ENCODE measurements at places on chromosomes 6 and 20.
A peak's percentile ranks its signal among the peaks of the same experiment; 100 is the strongest.

DNA sequence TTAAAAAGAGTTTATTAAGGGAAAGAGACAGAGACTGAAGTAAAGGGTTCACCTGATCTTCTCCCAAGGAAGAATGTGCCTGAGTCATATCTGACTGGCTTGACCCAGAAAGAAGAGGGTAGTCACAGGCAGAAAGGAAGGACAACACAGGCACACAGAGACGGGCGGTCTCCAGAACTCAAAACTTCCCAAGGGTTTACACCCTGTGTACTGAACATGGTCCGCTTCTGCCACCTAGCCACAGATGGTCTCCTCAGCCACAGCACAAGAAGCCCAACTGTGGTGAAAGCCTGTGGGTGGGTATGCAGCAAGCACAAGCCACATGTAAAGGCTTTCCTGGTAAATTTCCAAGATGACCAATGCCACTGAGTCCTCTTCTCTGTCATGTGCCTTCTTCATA is 17.2 kb downstream of the UNC5CL start:
- no peak for DNase-seq

DNA sequence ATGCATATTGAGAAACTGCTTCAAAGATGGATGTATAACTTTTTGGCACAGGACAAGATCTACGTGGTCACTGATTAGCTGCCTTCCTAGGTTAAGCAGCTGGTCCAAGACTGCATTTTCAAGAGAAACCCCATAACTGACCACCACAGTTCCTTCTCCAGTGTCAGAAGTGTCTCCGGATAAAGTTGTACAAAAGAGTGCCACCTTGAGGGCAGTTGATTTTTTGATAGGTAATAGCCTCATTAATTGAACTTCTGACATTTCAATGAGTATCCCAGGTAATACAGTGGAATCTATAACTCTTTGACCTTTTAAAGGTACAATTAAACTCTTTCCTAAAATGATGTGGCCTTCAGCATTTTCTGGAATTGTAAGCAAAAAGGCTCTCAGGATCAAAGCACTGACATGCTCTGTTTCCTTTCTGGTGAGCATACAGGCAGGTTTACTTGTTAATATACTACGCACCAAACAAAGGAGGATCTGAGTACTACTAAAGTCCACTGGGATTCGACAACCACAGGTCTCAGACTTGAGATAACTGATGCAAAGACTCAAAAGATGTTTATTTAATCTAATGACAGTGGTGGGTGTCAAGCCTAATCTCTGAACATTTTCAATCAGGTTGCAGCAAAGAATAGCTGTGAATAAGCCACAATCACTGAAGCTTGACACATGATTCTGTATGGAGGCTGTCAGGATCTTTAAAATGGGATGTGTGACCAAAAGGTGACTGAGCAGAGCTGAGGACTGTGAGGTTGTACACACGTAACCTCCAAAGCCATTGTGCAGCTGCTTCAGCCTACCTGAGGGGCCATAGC is 21.2 kb downstream of the MKKS start:
- DNase-seq: no peak

GRCh38 chr6:21048047-21048446 is 513.8 kb downstream of the CDKAL1 start:
- DNase-seq: no peak

DNA sequence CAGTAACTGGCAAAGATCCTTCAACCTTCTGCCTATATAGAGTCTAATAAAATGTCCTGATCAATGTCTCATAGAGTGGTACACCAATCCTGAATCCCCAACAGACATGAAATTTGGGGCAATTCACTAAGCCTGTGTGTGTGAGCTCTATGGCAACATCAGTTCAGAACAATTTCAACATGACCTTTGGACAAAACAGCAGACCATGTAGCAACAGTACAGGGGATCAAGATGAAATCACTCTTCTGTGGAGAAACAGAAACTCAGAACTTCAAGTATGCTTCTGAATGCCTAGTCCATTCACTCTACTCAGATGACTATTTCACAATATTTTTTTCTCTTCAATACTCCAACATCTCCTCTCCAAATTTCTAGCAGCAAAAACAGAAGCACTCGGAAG is 49.1 kb upstream of the OPRM1 start:
- no peak for DNase-seq

DNA sequence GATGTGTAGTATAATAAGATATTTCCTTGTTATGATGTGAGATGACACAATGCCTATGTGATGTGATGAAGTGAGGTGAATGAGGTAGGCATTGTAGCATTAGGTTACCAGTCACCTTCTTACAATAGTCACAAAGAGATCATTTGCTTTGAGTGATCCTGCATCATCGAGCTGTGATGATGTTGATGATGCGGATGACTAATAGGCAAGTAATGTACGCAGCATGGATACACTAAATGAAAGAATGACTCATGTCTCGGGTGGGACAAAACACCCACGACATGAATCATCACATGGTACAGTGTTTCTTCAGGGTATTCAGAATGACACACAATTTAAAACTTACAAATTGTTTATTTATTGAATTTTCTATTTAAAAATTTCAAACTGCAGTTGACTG is 806.3 kb upstream of the GJE1 start:
- no peak for DNase-seq

GRCh38 chr6:82951389-82951788 is 114.3 kb downstream of the UBE3D start:
- no peak for DNase-seq

- peak; percentile 60 for DNase-seq
Measured at GRCh38 chr20:43558412-43559146, at the start of gene SGK2. Gene SGK2, plus strand, starts transcription at chr20:43559027. Its CDS starts 7,469 bp downstream, at chr20:43566496.

GRCh38 chr6:152154559-152155356 is 347.3 kb downstream of the ESR1 start:
- no peak for DNase-seq

GRCh38 chr6:33192671-33193602 is 670 bp upstream of the COL11A2 start:
- DNase-seq: no peak

- no peak for DNase-seq
Measured at GRCh38 chr20:44014807-44015732, 100.4 kb downstream of the TOX2 start.

DNA sequence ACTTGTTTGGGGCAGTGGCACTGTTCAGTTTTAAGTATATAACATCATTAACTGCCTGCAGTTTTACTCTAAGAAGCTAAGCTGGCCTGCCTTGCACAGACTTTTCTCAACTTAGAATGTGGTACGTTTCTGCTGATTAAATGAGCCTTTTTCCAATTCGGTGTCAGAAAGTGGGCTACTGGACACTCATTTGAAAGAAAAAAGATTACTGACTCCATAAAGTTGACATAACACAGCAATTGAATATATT is 2.1 kb downstream of the ZMYND8 start:
- no peak for DNase-seq

- DNase-seq: no peak
Measured at GRCh38 chr20:20233041-20233514, 134.8 kb upstream of the INSM1 start.

GRCh38 chr20:24588047-24588635 is 118.7 kb downstream of the SYNDIG1 start:
- peak; percentile 4 for DNase-seq

DNA sequence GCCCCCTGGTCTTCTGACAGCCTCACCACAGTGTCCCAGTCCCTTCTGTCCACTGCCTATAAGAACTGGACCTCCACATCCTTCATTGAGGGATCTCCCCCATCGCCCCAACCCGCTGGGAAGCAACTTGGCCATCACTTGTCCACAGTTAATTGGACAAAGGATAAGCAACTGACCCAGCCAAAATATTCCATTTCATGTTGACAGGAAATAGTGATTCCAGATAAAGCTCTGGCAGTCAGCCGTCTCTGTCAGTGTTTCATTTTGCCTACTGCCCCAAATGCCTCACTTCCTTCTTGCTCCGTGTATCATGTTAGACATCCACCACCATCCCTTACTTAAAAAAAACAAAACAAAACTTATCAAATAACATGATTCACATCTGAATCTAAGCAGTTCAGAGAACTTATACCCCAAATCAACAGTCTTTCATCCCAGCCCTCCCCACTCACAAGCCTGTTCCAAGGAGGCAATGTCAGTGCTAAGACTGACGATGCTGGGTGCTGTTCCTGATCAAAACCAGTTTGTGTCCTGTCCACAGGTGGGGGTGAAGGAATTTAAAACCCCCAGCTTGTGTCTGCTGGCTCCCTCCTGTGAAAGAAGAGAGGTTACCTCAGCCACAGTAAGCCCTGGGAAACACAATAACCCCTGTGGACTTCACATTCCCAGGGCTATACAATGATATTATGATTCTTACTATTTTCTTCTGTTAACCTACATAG is 162.5 kb downstream of the WDR27 start:
- no peak for DNase-seq

- DNase-seq: no peak
Measured at GRCh38 chr6:134295953-134296553, 21.9 kb downstream of the SGK1 start.

DNA sequence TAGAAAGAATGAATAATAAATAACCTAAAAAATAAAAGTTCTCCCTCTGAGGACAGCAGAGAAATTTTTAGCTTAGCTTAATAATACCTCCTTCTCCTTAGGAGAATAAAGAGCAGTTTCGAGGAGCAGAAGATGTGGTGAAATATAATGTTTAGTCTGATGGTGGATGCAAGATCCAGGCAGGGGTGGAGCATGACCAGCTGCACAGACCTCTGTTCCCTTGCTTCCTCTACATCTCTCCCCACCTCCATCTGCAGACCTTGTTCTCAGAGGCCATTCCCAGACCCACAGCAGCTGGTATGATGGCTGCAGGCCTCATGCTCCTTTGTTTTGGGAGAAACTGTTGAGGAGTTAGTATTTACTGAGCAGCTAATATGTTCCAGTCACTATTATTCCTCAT is 1.5 kb downstream of the BTN3A2 start:
- DNase-seq: no peak

DNA sequence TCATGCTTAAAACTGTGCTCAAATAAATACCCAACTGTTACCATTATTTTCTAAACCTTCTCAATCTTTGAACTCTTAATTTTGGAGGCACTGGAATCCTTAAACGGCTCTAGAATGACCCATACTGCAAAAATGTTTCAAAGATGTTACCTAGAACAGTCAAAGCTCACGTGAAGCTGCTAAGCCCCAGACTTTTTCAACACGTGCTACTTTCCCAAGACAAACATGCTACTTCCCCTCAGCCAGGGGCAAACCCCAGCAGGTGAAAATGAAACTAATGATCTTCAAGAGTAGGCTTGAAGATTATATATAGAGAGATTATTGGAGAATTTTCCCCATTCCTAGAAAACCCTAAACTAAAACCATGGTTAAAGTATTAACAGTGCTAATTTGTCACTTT is 28.1 kb downstream of the HUS1B start:
- DNase-seq: no peak

DNA sequence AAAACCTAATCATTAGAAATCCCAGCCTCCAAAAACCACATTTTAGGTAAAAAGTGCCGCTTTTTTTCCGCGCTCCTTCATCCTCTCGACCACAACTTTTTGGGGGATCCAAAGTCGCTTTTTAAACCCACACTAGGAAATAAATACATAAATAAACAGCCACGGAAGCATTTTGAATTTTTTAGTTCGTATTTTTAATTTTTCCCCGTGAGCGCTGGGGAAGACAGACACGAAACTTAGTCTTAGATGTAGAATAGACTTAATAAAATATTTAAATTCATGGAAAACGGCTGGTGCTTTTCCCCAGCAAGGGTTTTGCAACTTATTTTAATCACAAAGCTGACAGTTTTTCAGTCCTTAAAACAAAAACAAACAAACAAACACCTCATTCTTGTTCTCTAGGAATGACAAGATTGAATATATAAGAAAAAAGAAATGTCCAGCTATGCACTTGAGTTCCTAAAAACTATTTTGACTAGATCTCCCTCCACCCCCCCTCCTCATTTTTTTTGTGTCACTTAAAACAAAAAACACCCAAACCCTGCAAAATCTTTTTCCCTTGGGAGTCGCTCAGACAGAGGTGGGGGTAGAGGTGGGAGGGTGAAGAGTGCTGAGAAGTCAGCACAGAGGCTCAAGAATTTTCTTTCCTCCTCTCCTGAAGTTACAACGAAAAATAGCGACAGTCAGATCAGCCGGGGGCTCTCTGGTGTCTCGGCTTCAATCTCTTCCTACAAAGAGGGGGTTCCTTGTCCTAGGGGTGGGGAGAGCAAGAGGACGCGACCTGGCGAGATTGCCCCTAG is 43.4 kb upstream of the SUPT3H start:
- no peak for DNase-seq

GRCh38 chr20:16520154-16520553 is 53.1 kb downstream of the KIF16B start:
- DNase-seq: no peak

DNA sequence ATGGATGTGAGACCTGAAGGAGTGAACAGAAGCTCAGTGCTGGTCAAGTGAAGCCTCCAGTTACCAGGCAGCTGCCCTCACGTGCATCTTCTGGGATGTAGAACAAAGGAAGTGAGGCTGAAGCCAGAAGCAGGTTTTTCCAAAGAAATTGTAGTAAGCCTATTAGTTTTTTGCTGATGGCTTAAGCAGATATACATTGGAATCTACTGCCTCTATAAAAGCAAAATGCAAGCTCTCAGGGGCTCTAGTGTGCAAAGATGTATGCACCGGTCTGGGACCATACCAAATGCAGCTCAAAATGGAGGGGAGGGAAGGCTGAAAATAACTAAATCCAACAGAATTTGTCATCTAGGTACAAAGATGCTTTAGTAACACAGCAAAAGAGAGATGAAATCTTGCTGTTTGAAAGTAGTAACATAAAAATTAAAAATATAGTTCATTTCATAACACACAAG is 77.0 kb downstream of the DTNBP1 start:
- no peak for DNase-seq

DNA sequence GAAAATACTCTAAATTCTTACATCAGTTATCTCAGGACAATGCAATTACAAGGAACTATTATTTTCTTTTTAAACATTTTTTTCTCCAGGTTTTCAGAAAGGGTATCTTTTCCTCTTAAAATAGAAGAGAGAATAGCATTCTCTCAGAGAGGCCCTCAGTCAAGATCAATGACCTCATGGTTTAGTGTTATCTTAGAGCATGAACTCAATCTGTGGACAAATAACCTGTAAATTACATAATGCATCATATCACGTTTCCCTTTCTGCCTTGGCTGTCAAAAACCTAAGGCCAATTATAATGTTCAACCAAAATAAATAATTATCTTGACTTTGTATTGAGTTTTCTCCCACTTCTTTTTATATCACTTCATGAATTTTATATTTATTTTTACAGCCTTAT is 202.2 kb downstream of the SLC24A3 start:
- DNase-seq: no peak

- DNase-seq: no peak
Measured at GRCh38 chr6:114119056-114119455, 148.1 kb upstream of the HDAC2 start.

GRCh38 chr20:31969991-31970390 is 2.0 kb downstream of the XKR7 start:
- DNase-seq: no peak

DNA sequence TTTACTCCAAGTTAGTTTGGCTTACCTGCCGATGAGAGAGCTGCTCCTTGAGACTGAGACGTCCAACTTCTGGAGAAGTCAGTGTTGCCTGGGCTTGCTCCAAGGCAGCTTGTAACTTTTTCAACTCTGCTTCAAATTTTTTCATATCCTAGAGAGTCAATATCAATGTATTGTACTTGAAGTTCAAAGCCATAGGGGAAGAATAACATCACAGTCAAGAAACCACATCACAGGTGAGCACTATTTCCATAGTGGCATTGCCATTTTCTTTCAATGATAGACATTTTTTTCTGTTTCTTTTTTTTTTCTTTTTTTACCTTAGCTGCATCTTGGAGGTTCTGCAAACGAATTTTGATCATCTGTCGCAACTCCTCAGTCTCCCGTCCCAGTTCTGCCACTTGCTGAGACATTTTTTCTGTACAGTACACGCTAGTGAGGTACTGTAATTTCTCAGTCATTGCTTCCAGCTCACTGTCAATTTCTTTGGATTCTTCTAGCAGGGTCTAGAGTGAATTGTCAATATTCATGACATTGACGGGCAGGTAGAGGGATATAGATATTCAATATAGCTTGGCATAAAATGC is 326.7 kb downstream of the SYNE1 start:
- no peak for DNase-seq

All from liver (tissue), 10 donors.